CD4-positive, alpha-beta T cell treated with Interleukin-17A for 4 hours (primary cell): ENCODE measurements at places on chromosomes 3 and 15.

GRCh38 chr15:74725225-74725774, at the start of gene CYP1A1:
Gene CYP1A1, minus strand, starts transcription at chr15:74725528. Its CDS starts 2,431 bp downstream, at chr15:74723097.
- DNase-seq: peak; percentile 61

DNA sequence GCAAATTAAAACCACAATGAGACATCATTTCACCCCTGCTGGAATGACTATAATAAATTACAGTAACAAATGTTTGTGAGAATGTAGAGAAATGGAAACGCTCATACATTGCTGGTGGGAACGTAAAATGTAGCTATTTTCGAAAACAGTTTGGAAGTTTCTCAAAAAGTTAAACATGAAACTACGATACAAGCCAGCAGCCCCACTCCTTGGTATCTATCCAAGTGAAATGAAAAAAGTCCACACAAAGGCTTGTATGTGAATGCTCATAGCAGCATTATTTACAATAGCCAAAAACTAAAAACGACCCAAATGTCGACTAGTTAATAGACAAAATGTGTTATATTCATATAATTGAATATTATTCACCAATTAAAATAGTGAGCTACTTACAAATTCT, 22.9 kb upstream of the CFAP20DC start:
- no peak for DNase-seq

DNA sequence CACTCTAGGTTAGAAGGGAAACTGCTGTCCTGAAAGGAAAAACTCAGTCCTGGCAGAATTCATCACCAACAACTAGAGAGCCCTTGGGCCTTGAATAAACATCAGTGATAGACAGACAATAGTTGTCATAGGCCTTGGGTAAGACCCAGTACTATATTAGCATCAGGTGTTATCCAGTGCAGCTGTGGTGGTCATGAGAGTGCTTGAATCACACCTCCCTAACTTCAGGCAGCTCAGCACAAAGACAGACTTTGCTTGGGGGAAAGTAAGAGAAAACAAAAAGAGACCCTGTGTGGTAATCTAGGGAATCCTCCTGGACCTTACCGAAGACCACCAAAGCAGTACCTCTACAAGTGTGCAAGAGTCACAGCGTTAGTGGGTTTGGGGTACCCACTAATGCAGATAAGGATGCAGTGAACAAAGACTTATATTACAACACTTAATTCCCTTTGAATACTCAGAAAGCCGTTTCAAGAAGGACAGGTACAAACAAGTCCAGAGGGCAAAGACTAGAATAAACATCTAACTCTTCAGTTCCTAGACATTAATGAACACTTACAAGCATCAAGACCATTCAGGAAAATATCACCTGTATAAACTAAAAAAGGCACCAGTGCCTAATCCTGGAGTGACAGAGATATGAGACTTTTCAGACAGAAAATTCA, 332.3 kb upstream of the EPHA3 start:
- DNase-seq: no peak

- DNase-seq: no peak
Observed at GRCh38 chr15:49863431-49864224, 242.8 kb downstream of the DTWD1 start.

- peak; percentile 12 for DNase-seq
Observed at GRCh38 chr3:119809249-119810017, 27.5 kb downstream of the NR1I2 start.

- no peak for DNase-seq
Observed at GRCh38 chr15:62519900-62520299, 354.8 kb upstream of the C2CD4B start.

DNA sequence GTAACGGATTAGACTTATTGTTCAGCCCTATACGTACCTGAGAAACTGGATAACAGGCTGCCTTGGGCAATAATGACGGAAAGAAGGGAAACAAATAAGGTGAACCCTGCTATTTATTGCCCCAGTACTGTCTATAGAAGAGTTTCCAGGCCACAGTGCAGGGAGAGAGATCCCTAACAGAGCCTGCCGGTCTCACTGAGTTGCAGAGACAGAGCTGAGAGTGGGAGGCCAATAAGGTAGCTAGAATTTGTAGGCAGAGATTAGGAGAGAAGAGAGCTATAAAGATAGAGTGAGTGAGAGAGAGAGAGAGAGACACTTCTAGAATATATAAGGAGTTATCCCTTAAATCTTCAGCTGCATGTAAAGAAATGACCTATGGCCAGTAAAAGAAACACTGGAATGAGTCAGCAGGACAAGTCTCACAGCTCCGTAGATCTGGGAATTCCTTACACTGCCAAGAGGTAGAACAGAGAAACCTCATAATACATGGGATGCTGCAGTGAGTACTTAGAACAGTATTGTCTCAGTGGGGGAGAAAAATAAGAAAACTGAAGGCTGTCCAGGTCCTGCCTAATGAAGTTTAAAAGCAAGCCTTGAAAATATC, 51.8 kb downstream of the ST3GAL6 start:
- DNase-seq: no peak

DNA sequence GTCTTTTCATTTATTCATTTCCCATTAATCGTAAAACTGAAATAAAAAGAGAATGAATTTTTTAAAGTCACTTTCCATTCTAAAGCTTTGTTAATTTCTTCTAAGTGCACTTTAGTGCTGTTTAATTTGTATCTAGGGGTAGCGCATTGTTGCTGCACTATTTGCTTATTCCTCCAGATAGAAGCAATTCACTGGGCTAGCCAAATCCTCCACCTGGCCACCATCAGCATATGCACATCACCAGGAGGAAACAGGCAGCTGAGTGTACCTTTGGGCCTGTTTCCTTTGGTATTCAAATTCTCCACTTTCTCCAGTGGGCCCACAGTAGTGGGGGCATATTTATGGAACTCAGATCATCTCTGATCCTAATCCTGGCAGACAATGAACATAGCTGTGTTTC, 29.8 kb upstream of the CPB1 start:
- DNase-seq: no peak

DNA sequence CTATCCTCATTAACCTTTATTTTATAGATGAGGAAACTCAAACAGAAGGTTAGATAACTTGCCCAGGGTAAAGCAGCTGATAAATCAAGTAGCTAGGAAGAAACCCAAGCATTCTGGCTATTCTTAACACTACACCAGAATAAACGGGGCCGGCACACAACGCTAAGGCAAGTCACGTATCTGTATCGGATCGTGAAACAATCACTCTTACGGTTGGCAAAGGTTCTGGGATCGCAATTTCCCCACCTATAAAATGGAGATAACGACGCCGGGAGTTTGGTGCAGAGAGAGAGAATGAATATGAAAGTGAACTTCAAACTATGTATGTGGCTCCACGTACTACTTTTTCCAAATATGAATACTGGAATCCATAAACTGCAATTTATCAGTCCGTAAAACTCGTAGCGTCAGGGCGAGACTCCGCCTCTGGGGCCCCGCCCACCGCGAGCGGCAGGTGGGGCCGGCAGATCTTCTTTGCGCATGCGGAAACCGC, 252 bp upstream of the ARMC8 start:
- peak; percentile 94 for DNase-seq

DNA sequence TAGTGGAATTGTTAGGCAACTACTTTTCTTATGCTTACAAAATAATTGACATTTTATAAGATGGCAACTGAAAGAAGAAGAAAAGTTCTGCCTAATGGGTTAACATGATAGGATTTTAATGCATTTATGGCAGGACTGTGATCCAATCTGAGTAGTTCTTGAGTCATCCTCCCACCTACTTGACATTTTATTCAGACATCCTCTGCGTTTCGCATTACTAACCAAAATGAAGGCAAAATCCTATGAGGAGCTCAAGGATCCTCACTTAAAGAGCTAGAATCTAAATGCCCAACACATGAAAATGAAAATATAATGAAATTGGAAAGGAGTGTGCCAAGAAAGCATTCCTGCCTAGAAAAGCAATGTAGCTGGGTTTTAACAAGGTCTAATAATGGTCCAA, 581.1 kb upstream of the SEMA6D start:
- DNase-seq: no peak

DNA sequence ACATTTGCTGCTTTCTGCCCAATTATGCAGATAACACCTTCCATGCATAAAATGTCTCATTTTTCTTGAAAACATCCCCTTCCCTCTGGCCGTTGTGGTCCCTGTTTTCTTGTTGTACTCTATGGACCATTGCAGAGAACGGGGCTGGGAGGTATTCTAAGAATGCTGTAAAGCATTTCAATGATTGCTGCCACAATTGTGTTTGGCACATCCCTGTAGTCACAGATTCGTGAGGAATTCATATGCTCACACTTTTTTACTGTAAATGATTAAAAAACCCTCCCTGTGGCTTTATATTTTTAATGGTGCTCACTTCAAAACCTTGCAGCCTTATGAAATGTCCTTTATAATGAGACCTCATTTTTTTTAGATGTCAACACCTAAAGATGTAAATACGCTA, 207.2 kb upstream of the GBE1 start:
- no peak for DNase-seq

DNA sequence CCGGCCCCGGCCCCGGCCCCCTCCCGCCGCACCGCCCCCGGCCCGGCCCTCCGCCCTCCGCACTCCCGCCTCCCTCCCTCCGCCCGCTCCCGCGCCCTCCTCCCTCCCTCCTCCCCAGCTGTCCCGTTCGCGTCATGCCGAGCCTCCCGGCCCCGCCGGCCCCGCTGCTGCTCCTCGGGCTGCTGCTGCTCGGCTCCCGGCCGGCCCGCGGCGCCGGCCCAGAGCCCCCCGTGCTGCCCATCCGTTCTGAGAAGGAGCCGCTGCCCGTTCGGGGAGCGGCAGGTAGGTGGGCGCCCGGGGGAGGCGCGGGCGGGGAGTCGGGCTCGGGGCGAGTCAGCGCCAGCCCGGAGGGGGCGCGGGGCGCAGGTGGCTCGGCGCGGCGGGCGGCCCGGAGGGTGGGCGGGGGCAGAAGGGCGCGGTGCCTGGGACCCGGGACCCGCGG, 352 bp downstream of the CHRD start:
- DNase-seq: peak; percentile 46

DNA sequence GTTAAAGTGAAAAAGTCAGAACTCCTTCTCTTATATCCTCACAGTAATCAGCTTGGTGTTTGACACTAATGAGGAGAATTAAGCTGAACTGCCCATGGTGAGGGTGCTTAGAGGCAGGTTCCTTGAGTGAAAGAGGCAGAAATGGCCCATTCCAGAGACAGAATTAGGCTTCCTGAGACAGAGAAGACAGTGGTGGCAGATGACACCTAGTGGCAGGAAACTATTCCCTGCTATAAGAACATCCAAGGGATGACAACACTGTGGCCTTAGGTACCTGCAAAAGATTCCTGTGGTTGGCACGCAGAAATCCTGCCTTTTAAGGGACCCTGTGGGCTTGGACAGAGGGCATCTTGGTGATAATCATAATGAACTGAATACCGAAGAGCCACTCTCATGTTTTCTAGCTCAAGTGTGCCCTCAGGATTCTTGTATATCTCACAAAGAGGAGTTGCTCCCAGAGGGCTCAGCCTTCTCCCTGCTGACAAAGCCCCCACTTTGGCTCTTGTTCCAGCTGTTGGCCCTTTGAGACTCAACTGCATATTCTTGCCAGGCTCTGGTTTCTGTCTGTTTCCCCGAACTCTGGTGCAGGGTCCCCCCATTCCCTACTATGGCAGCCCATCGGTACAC, 56.0 kb downstream of the KBTBD12 start:
- peak; percentile 11 for DNase-seq
